Left renal cortex interstitium (tissue), 4 donors: ENCODE measurements at places on chromosomes 11 and 22. TPM values are rescaled to one million over a fixed set of nuclear protein-coding genes. Genes with fewer than 3 reads are reported as not detected.

- no peak for DNase-seq
Measured at GRCh38 chr22:35465109-35465701, 65.3 kb downstream of the MCM5 start.

DNA sequence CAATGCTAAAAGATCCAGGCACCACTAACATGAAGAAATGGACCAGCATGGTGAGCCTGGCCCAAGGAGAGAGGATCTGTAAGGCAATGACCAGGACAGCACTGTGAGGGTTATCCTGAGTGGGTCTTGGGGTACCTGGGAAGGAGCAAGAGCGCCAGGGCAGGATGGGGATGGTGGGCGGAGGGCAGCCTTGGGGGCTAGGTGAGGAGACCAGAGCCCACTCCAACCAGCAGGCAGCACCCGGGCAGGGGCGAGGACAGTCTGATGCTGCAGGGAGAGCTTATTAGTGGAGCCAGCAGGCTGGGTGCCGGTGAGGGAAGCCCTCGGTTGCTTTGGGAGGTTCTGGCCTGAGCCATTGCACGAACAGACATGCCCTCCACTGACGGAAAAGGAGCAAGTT is 10.7 kb upstream of the NAP1L4 start:
- DNase-seq, result no peak

- DNase-seq, result no peak
Measured at GRCh38 chr11:32931606-32932005, 39.0 kb downstream of the QSER1 start.

GRCh38 chr11:83951521-83951920 is 665.4 kb upstream of the CCDC90B start:
- DNase-seq, result no peak

- no peak for DNase-seq
Measured at GRCh38 chr11:108916935-108917334, 252.1 kb downstream of the DDX10 start.

GRCh38 chr22:35657571-35658312 is 9.5 kb downstream of the APOL6 start:
- DNase-seq, result no peak

GRCh38 chr11:129937592-129938238 is 42.3 kb upstream of the NFRKB start:
- DNase-seq, result no peak

- no peak for DNase-seq
Measured at GRCh38 chr11:47987310-47987709, 7.0 kb downstream of the PTPRJ start.

DNA sequence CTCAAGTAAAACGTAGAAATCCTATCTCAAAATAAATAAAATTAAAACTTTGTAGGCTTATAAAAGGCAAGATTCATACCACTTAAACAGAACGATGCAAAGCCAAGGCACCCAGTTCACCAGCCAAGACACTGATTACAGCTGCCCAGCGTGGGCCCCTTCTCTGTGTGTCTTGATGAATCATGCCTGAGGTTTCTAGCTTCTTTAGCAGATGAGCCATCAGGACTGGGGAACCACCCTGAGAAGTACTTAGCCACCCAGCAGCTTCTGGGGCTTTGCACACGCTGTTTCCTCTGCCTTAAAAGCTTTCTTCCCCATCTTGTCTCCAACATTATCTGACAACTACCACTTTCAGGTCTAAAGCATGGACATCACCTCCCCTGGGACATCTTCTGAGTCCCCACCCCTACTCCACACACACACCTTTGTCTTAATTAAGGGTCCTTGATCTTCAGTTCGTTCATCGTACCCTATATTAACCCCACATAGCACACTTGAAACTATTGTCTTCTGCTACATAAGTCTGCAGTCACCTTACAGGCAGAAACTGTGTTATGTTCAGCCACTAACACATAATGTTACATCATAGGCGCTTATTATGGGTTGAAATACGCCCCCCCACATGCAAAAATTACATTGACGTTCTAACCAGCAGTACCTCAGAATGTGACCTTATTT is 8.7 kb upstream of the LAYN start:
- DNase-seq, result no peak

- DNase-seq, result no peak
Measured at GRCh38 chr11:134532131-134532920, 120.3 kb upstream of the B3GAT1 start.

- DNase-seq, result no peak
Measured at GRCh38 chr11:44858796-44859527, 91.7 kb downstream of the TP53I11 start.

DNA sequence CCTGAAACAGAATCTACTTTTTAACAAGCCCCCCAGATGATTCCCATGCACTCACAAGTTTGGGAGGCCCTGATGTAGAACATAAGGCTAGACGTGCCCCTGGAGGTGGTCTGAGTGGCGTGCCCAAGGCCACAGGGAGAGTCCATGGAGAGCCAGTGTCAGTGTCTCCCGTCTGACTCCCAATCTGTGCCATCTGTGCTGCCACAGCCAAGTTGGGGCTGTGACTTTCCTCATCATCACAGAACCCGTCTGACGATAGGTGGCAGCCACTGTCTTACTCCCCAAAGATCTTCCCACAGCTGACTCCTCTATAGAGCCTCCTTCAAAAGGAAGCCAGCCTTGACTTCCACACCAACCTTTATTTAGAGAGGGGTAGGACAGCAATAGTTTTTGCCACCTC is 470.5 kb downstream of the SOX6 start:
- no peak for DNase-seq

DNA sequence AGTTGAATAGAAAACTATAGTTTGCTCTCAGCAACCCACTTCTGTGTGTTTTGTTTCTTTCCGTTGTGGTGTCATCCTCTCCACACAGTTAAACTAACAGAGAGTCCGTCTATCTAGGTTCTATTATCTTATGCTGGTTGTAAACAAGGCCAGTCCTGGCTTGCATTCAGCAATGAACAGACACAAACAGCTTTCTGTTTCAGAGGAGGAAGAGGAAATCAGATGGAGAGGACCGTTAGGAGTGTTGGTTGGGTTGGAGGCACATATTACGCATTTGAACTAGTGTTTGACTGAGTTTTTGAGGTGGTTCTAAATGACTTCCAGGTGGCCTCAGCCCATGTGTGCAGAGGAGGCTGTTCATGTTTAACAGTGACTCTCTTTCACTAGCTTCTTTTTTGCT is 129.5 kb upstream of the SORL1-AS1 start:
- no peak for DNase-seq

- DNase-seq, result no peak
Measured at GRCh38 chr22:29956680-29957079, 73.7 kb downstream of the MTMR3 start.

DNA sequence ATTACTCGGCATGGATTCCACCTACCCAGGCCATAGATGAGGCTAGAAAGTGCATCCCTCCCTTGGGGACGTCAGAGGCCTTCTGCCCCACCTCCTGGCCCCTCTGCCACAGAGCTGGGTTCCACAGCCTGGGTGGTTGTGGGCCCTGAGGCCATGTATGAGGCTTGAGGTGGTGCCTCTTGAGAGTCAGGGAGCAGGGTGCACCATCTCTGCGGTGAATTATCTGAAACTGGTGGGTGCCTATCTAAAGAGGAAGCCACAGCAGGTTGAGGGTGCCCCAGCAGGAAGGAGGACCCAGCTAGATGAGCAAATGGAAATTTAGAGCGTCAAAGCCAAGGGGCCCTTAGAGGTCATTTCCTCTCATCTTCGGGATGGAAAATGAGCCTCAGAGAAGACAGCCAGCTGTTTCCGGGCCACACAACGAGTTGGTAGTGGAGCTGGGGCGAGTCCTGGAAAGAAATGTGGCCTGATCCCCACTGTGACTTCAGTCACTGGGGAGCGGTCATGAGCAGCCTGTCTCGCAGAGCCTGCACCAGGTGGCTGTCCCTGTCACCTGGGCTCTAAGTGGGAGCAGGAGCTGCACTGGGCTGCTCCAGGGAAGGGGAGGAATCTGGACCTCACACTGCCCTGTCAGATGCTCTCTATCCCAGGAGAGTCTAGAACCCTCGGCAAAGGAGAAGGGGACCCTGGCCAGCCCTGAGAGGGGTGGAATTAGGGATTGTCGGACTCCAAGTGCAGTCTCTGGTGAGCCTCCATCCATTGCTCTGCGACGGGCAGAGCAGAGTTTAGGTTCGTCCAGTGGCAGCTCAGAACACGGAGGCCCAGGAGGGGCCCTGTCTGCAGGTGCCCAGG is 7.3 kb downstream of the ADORA2A start:
- DNase-seq, result no peak

- DNase-seq, result no peak
Measured at GRCh38 chr11:133814588-133815100, 30.7 kb downstream of the SPATA19 start.

- no peak for DNase-seq
Measured at GRCh38 chr11:35324981-35325380, 94.4 kb downstream of the SLC1A2 start.

GRCh38 chr11:64566915-64567891 is 23.8 kb upstream of the SLC22A12 start:
- DNase-seq, result no peak

- no peak for DNase-seq
Measured at GRCh38 chr22:40324468-40325305, 21.6 kb upstream of the ADSL start.

DNA sequence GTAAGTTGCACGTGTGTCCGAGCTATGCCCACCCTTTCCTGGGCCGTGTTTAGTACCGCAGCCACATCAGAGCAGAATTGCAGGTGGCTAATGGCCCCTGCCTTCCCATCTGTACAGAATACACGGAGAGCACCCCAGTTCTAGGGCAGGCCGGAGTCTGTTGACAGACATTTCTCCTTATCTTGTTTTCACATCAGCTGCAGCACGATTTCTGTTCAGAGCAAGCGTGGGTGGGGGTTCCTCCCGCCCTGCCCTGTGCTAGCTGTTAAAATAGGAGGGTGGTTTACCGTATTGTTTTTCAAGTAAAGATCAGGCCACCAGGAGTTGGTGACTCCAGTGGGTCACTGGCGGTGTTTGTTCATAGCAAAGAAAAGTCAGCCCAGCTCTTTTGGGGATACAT is 41.1 kb downstream of the UBASH3B start:
- DNase-seq, result no peak

GRCh38 chr22:46115388-46115678 is 35.0 kb upstream of the PPARA start:
- DNase-seq, result no peak

DNA sequence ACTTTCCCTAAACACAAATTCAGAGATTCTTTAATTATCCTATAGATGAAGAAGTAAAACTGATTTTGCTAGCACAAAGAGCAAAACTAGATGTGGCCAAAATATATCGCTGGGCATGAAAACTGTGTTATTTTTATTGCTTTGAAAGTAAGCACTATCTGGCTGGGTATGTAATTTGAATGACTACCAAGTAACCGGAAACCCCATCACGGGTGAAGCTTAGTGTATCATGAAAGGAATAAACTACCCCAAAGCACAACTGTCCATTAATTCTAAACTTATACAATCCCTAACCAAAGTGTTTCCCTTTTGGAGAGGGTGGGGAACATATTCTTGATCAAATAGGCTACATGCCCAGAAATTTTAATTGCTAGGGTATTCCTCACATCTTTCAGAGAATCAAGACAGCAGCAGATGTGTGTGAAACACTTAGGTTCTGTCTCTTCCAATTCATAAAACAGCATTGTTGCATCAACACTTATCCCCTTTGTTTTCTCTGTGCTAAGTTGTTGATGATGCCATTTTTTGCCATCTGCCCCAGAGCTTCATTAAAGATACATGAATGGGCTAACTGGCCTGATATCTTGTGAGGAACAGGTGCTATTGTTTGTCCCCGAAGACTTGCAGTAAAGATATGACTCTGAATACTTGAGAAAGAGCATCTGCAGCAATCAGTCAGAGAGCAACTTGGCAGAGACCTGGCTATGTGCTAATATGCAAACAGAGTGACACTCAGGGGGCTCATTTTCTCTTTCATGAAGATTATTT is 238.2 kb downstream of the SOX6 start:
- no peak for DNase-seq

- no peak for DNase-seq
Measured at GRCh38 chr22:41919357-41920224, 4.7 kb upstream of the SHISA8 start.

DNA sequence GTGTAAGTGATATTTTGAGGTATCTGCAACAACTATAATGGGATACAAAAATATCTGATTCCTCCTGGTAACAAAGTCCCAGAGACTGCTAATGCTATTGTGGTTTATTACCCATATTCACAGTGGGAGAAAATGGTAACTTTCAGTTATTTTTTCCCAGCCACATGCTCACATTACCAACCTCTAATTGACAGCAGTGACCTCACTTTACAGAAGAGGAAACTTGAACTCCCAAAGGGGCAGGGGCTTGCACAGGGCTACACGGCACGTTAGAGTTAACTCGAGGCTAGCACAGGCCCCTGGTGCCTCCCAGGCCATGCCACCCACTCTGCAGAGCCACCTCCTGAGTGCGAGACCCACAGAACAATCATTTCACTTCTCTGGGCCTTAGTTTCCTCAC is 132.4 kb downstream of the TENM4 start:
- DNase-seq, result no peak

DNA sequence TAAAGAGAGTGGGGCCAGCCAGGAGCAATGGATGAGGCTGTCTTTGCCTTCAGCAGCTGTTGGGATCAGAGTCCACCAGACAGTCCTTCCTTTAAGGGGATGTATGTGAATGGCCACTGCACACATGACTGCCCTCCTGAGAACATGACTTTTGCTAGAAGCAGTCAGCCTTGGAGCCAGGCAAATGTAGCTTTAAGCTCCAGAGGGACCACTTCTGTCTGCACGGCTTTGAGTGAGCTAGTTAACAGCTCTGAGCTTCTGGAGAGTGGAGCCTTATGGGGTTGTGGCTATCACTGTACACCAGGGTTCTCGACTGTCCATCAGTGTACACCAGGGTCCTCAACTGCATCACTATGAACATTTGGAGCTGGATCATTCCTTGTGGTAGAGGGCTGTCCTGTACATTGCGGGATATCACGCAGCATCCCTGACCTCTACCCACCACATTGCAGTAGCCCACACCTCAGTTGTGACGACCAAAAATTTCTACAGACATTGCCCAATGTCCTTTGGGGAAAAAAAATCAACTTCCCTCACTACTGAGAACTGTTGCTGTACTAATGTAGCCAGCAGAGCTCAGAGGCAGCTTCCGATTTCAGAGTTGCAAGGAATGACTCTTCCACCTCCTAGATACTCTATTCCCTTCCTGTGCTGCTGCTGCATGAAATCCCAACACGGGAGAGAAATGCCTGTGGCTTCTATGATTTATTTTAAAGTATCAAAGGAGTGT is 169.4 kb downstream of the MYO18B start:
- DNase-seq, result no peak

Gene KDELR3
- polyA plus RNA-seq, result 8.4 TPM

Gene MMP1
- polyA plus RNA-seq, result 0.30 TPM

Gene ENTHD1
- polyA plus RNA-seq, result not detected

Gene DMC1
- polyA plus RNA-seq, result 7.1 TPM

Gene CD82
- polyA plus RNA-seq, result 13.1 TPM

Gene WNT7B
- 10.1 TPM for polyA plus RNA-seq

Gene RFPL3
- polyA plus RNA-seq, result not detected

Gene VPREB1
- 0.23 TPM for polyA plus RNA-seq
